ENCODE measurements at places on chromosomes 12 and 14.
A peak's percentile ranks its signal among the peaks of the same experiment; 100 is the strongest.

DNA sequence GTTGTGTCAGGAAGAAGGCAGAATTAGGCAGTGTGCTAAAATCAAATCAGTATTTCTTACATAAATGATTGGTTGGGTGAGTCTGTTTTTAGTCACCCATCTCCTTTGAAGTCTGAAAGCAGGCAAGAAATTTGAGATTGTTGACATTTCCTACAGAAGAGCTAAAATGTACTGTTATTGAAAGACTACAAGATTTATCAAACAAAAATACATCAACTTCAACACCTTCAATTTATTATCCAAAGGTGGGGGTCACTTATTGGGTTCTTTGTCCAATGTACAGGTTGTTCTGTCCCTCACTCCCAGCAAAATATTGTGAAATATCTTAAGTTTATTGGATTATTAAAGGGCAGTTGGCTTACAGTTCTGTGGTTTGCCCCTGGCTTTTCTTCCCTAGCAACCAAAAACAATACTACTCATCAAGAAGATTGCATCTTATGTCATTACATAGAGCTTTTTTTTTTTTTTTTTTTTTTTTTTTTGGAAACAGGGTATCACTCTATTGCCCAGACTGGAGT is 20.6 kb upstream of the PKP2 start:
- peak; percentile 63 for DNase-seq

DNA sequence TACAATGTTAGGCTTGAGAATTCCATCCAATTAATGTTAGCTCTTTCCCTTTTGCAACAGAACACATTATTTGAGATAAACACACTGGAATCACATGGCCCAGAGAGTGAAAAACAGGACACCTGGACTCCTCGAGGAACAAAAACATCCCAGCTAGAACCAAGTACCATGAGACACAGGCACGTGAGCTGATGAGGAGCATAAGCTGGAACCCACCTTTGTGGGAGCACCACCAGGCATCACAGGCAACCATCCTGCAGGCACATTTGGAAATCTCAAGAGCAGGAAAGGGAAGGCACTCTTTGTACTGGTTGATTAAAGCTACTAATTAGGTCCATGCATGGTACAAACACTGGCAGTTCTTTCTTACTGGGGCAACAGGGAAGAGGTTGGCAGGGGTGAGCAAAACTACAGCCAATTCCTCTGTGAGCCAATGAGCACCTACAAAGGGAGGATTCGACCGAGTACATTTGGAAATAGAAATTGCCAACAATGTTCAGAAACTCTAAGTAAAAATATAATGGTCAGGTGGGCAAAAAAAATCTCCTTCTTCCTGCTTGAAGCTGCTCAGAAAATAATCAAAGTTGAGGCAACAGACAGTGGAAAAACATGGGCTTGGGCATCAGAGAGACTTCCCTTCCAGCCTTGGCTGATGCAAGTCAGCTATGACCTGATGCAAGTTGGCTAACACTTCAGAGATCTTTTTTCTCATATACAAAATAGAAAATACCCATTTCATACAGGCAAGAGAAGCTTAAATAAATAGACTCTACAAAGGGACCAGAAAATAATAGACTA is 216.7 kb downstream of the NUAK1 start:
- peak; percentile 4 for DNase-seq

GRCh38 chr12:52202361-52203078 is 10.7 kb upstream of the KRT80 start:
- peak; percentile 23 for DNase-seq

GRCh38 chr14:77872983-77873382 is 73.1 kb downstream of the ADCK1 start:
- no peak for DNase-seq

- DNase-seq = no peak
These were observed 2.0 kb upstream of the SHMT2 start for GRCh38 chr12:57227315-57228115.

DNA sequence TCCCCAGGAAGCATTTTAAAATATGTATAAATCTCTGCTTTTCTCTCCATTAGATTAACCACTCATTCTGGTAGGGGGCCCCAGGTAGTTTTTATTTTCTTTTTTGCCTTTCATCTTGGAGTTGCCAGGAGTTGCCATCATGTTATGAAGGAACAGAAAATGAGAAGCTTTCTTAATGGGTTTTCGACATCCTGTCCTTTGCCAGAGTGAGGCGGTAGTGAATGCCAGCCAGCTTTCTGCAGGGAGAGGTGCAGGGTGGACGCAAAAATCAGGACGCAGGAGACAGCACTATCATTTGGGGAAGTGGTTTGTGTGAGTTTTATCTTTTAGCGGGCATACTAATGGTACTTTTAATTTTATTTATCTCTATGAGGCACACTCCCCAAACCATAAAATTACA is 1.7 kb downstream of the RASSF8 start:
- peak; percentile 60 for DNase-seq

DNA sequence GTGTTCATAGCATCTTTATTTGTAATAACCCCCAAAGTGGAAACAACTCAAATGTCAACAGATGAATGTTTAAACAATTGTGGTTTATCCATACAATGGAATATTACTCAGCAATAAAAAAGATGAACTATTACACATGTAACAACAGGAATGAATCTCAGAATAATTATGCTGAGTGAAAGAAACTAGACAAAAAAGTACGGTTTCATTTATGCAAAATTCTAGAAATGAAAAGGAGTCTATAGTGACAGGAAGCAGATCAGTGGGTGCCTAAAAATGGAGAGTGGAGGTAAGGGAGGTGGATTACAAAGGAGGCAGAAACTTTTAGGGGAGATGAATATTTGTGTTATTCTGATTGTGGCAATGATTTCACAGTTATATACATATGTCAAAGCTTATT is 4.8 kb downstream of the PRKCH start:
- no peak for DNase-seq

DNA sequence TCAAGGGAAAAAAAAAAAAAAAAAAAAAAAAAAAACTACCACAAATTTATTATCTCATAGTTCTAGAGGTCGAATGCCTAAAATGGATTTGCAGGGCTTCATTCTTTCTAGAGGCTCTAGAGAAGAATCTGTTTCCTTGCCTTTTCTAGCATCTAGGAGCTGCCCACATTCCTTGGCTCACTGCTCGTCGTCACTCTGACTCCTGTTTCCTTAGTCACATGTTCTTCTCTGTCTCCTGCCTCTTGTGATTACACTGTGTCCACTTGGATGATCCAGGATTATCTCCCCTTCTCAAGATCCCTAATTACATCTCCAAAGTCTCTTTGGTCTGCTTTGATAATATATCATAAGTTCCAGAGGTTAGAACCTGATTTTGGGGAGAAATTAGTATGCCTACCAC is 88.7 kb downstream of the HECTD1 start:
- DNase-seq = no peak

DNA sequence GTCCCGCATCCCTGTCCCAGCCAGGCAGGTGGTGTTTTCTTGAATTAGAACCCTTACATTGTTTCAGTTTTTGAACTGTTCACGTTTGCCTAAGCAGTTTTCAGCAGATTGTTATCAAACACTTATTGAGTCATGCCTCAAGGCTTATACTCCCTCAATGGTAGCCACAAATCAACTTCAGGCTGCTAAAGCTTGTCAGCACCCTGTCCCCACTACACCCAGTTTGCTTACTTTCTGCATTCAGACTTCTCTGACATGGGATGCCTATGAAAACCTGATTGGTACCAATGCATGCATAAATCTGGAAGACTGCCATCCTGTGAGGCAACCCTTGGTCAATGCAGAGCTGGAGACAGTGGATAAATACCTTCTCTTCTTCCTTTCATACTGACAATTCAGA is 225.4 kb downstream of the BTG1 start:
- no peak for DNase-seq

GRCh38 chr14:101222362-101223070 is 319.0 kb upstream of the RTL1 start:
- no peak for DNase-seq

DNA sequence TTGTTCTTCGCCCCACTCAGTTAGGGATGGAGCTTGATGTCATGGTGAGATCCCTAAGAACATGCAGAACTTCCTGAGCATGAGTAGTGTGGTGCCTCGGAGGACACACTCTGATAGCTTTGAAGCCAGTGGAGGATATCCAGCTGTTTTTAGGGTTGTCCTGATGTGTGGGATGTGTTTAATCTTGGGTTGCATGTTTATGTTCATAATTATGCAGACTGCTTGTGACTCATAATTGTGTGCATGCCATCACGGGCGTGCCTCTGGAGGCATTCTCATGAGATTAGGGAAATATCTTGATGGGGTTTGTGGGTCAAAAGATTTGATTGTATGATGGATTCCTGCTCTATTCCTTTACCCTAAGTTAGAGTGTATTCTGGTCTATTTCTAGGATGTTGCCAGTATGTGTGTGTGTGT is 267.4 kb upstream of the PELI2 start:
- DNase-seq = no peak

DNA sequence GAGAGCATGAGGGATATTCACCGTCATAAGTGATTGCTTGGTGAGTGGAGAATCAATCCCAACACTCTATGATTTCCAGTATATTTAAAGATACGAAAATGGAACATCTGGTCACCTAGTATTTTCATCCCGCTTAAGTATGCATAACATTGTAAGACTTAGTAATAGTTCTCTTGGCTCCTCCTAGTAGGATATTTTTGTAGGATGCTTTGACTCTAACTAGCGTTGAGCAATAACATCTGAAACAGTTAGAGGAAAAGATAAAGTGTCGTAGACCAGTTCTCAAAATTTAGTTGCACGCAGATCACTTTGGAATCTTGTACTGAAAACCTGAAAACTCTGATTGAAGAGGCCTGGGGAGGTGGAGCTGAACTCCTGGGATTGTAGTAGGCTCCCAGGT is 7.6 kb downstream of the SAMD4A start:
- no peak for DNase-seq

- no peak for DNase-seq
These were observed 51.7 kb downstream of the TMEM30B start for GRCh38 chr14:61229475-61229888.

DNA sequence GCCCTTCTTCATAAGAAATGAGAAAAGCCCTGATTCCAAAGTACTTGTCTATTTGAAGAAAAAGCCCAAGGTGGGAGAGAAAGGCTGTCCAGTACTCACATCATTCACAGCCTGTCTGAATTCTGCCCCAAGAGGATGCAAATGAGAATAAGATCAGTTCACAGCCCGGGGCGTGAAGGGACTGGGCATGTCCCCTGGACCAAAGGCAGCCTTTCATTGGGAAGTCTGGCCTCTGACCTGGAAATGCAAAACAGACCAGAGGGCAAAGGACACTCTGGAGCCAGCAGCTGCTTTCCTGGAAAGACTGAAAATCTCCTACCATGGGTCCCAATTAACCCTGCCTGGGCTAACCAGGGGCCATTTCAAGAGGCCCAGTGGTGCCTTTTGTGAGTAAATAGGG is 191.2 kb upstream of the PELI2 start:
- no peak for DNase-seq

GRCh38 chr14:55327179-55327578 is 56.0 kb downstream of the FBXO34 start:
- DNase-seq = no peak

GRCh38 chr12:96218989-96219678 is 25.0 kb downstream of the ELK3 start:
- no peak for DNase-seq

- no peak for DNase-seq
These were observed 14.4 kb downstream of the EML1 start for GRCh38 chr14:99807413-99808153.

DNA sequence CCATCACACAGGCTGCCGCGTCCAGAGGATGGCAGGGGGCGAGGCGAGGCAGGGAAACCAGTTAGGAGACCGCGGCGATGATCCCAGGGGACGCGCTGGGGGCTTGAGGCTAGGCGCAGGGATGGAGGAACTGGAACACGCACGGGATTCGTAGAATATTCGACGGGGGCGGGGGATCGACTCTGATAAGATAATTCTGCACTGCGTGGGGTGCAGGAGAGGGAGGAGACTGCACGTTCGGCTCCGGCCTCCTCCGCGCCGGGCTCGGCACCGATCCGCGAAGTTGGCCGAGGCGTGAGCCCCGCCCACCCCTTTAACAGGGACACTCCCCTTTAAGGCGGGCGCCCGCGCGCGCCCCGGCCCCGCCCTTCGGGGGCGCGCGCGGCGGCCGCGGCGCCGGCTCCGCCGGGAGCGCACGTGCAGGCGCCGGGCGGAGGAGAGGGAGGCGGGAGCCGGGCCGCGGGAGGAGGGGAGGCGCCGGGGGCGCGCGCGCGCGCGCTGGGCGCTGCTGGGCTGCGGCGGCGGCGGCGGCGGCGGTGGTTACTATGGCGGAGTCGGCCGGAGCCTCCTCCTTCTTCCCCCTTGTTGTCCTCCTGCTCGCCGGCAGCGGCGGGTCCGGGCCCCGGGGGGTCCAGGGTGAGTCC is at the start of gene ACVR1B:
ACVR1B (plus strand) TSS at position 501 of the 644 bp plus-strand sequence; CDS start at position 546, 45 bp downstream.
- DNase-seq = peak; percentile 91

DNA sequence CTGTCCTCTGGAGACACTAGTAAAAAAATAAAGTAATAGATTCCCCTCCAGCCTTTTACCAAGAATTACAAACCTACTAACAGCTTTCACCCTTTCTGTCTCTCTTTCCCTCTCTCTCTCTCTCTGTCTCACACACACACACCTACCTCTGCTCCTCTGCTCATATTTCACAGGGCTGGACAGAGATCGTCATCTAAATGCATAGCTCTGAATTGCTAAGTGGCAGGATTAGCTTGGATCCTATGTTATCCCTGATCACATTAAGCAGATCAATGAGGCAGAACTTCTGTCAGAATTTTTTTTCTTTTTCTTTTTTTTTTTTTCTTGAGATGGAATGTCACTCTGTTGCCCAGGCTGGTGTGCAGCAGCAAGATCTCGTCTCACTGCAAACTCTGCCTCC is 22.9 kb downstream of the VCPKMT start:
- DNase-seq = no peak

DNA sequence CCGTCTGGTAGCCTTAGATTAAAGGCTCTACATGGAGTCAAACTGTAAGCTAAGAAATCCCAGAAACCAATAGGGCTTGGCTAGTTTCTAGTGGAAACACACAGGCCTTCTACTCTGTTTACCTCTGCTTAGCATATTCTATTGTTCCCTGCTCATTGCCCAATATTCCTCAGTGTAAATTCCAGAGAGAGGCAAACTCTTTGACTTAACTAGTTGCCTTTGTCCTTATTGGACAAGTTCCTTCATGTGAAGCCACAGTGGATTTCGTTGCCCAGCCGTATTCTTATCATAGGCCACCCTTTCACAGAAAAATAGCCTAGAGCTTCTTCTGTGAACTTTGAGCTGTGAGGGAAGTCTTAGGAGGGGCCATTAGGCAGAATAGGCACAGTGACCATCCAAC is 186.1 kb downstream of the PLCZ1 start:
- DNase-seq = no peak

GRCh38 chr12:19739195-19739776 is 300.0 kb downstream of the AEBP2 start:
- peak; percentile 73 for DNase-seq

DNA sequence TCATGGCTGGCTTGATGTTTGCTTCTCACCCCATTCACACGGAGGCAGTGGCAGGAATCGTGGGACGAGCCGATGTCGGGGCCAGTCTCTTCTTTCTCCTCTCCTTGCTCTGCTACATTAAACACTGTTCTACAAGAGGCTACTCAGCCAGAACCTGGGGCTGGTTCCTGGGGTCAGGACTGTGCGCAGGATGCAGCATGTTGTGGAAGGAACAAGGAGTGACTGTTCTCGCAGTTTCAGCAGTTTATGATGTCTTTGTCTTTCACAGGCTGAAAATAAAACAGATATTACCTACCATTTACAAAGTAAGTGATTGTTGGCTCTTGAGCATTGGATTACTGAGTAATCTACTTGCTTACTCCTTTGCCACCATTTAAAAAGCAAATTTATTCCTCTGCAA is 170.6 kb downstream of the TMTC2 start:
- DNase-seq = no peak

- peak; percentile 65 for DNase-seq
These were observed 307.2 kb downstream of the CACNA1C start for GRCh38 chr12:2359725-2360629.

Data from suppressor macrophage (primary cell).